Pancreas (tissue), 10 donors: ENCODE measurements at places on chromosomes 16 and 17.
A peak's percentile ranks its signal among the peaks of the same experiment; 100 is the strongest.

DNA sequence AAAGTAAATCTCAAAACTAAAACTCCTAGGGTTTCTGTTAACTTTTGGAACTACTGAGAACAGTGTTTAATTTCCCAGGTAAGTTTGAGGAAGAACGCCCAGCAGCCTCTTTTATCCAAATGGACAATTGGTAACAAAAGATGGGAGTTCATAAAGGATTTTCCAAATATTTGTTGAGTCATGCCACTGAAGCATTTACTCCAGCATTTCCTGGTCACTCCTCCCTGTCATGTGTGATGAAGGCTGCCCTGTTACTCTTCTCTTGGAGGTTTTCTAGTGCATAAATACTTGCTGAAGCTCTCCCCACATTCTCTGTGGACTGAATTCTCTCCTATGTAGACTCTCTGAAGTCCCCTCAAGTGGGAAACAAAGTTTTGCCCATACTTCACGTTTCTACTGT, 16.5 kb downstream of the ZNF75A start:
- DNase-seq = no peak
- no peak overlapping the region for H3K27ac ChIP-seq
- no peak overlapping the region for H3K4me3 ChIP-seq
- peaks cover 3% of the 10 kb centered on the region for H3K36me3 ChIP-seq
- no peaks in the 10 kb centered on the region for H3K27me3 ChIP-seq

DNA sequence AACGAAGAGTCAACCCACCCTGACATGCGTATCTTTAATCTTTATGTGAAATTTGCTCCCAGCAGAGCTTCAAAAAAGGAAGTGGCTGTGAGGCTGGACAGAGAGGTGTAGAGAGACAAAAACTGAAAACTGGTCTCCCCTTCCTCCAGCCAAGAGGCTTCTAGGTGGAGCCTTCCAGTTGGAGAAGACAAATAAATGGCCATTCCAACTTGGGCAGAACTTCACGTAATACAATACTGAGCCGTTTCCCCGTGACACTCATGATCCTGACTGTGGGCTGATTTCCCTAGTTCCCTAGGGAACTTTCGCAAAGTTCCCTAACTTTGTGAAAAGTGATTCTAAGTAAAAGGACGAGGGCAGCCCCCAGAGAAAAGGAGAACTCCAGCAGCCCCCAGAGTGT, 78.8 kb downstream of the ZFHX3 start:
- no peak overlapping the region for H3K27ac ChIP-seq
- no peak for DNase-seq
- H3K4me3 ChIP-seq = no peak overlapping the region
- no peaks in the 10 kb centered on the region for H3K27me3 ChIP-seq
- H3K4me1 ChIP-seq = no peaks in the 10 kb centered on the region
- H3K36me3 ChIP-seq = no peaks in the 10 kb centered on the region

GRCh38 chr16:4693956-4694641, 737 bp downstream of the NUDT16L1 start:
- peaks cover 23% of the 10 kb centered on the region for H3K36me3 ChIP-seq
- peak overlapping the region; percentile 97 for H3K4me3 ChIP-seq
- H3K4me1 ChIP-seq = peaks cover 7% of the 10 kb centered on the region
- no peaks in the 10 kb centered on the region for H3K27me3 ChIP-seq
- DNase-seq = peak; percentile 71

DNA sequence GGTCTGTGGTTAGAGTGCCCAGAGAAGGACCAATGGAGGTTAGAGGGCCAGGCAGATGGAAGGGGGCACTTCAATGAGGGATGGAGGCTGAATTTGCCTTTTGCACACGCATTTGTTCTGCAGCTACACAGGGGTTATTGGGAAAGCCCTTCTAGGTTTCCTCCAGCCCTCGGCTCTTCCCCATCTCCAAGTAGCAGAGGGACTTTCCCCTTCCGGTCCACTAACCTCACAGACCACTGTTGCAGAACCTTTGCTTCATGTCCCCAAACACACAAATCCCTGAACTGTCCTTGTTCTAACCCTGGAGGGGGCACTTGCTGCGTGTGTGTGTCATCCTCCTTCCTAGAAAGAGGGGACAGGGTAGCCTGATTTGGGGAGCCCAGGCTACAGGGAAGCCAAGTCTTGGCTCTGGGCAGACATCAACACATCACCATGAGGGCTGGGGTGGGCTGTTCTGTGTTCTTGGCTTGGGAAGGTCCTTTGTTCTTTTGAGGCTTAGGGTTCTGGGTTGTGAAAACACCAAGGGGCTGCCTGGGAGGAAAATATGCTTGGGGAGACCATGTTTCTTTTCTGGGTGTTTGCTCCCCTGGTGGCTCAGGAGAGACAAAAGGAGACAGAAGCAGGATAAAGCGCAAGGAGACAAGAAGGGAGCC, 7.3 kb upstream of the NR1D1 start:
- peak overlapping the region; percentile 72 for H3K27ac ChIP-seq
- peaks cover 56% of the 10 kb centered on the region for H3K4me1 ChIP-seq
- no peaks in the 10 kb centered on the region for H3K36me3 ChIP-seq
- no peaks in the 10 kb centered on the region for H3K27me3 ChIP-seq

GRCh38 chr17:41264599-41264998, 579 bp upstream of the KRTAP9-6 start:
- H3K27me3 ChIP-seq = peaks cover 3% of the 10 kb centered on the region
- H3K4me1 ChIP-seq = no peaks in the 10 kb centered on the region
- H3K4me3 ChIP-seq = no peak overlapping the region
- H3K36me3 ChIP-seq = no peaks in the 10 kb centered on the region
- no peak for DNase-seq

GRCh38 chr17:51703361-51704341, 443.3 kb downstream of the UTP18 start:
- peaks cover 8% of the 10 kb centered on the region for H3K4me1 ChIP-seq
- no peaks in the 10 kb centered on the region for H3K27me3 ChIP-seq
- peak; percentile 56 for DNase-seq
- H3K36me3 ChIP-seq = no peaks in the 10 kb centered on the region
- H3K4me3 ChIP-seq = no peak overlapping the region
- H3K27ac ChIP-seq = no peak overlapping the region

- H3K27me3 ChIP-seq = no peaks in the 10 kb centered on the region
- H3K27ac ChIP-seq = peak overlapping the region; percentile 62
- DNase-seq = peak; percentile 36
- peaks cover 31% of the 10 kb centered on the region for H3K4me1 ChIP-seq
Measured at GRCh38 chr17:83099086-83099555, 19.7 kb downstream of the METRNL start.

- H3K27ac ChIP-seq = no peak overlapping the region
- H3K36me3 ChIP-seq = no peaks in the 10 kb centered on the region
- no peaks in the 10 kb centered on the region for H3K27me3 ChIP-seq
- DNase-seq = no peak
- H3K4me1 ChIP-seq = no peaks in the 10 kb centered on the region
Measured at GRCh38 chr17:80944326-80944725, 47.3 kb upstream of the CHMP6 start.

GRCh38 chr16:1538804-1539520, 5.5 kb downstream of the TMEM204 start:
- H3K4me3 ChIP-seq = no peak overlapping the region
- H3K27me3 ChIP-seq = no peaks in the 10 kb centered on the region
- no peak for DNase-seq
- no peak overlapping the region for H3K27ac ChIP-seq

DNA sequence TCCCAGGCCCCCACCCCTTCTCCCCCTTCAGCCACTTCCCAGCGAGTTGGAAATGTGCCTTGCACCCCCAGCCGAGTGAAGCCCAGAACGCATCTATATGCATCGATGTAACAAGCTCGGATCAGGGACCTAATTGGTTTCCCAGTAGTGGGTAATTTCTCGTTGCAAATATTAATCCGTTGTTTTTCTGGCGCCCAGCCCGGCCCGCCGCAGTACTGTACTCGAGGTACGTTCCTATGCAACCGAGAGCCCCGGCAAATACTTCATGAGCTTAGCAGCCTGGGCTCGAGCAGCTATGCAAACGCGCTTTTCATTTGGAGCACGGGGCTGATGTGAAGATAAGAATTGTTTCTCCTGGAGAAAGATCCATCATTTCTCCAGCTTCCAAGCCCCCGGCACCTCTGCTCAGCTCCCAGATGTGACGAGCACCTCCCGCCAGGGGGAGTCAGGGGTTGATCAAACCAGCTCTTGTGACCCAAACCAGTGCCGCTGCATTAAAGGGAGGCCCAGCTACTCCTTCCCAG, 229.8 kb downstream of the KATNIP start:
- no peaks in the 10 kb centered on the region for H3K4me1 ChIP-seq
- no peak for DNase-seq
- H3K4me3 ChIP-seq = no peak overlapping the region
- H3K27me3 ChIP-seq = no peaks in the 10 kb centered on the region

- H3K27me3 ChIP-seq = no peaks in the 10 kb centered on the region
- no peaks in the 10 kb centered on the region for H3K4me1 ChIP-seq
- H3K27ac ChIP-seq = no peak overlapping the region
- H3K4me3 ChIP-seq = no peak overlapping the region
Measured at GRCh38 chr17:9064311-9064834, 43.1 kb downstream of the NTN1 start.

- no peaks in the 10 kb centered on the region for H3K36me3 ChIP-seq
- H3K27ac ChIP-seq = no peak overlapping the region
- no peaks in the 10 kb centered on the region for H3K27me3 ChIP-seq
- no peak overlapping the region for H3K4me3 ChIP-seq
- H3K4me1 ChIP-seq = no peaks in the 10 kb centered on the region
Measured at GRCh38 chr17:8905331-8905730, 37.9 kb upstream of the PIK3R6 start.

DNA sequence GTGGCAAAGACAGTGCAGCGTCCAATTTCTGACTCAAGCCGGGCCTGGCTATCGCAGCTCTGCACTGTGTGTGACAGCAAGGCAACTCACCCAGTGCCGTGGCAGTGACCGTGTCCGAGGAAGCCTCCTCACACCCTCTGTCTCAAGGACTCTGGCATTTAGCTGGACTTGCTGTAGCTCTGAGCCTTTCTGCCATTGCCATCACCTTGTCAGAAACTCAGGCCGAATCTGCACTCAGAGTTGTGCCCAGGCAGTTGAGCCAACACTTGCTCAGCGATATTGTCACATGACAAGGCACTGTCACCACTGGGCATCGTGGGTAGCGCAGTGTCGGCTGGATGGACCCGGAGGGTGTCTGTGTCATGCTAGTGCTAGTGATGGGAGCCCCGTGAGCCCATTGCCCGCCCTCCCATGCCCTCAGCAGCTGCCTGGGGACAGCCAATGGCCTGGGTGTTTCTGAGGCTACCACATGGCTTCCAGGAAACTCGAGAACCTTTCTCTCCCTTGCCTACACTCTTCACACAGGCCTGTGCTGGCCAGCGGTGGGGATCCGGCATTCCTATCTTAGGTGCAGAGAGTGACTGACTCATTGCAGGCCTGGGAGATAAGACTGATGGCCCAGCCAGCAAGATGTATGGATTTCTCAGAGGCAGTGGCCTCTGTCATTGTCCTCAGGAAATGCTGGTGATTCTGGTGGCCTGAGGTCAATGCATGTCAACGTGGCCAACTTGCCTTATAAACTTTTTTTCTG, 22.1 kb upstream of the STH start:
- H3K4me3 ChIP-seq = no peak overlapping the region
- H3K27ac ChIP-seq = no peak overlapping the region
- peaks cover 4% of the 10 kb centered on the region for H3K4me1 ChIP-seq
- H3K27me3 ChIP-seq = no peaks in the 10 kb centered on the region

- H3K27ac ChIP-seq = no peak overlapping the region
- H3K27me3 ChIP-seq = no peaks in the 10 kb centered on the region
- H3K4me3 ChIP-seq = no peak overlapping the region
- DNase-seq = no peak
- no peaks in the 10 kb centered on the region for H3K36me3 ChIP-seq
Measured at GRCh38 chr16:54585094-54585997, 298.8 kb upstream of the IRX3 start.

GRCh38 chr16:86048221-86048620, 149.3 kb downstream of the IRF8 start:
- peaks cover 27% of the 10 kb centered on the region for H3K27me3 ChIP-seq
- no peak overlapping the region for H3K27ac ChIP-seq
- H3K4me3 ChIP-seq = no peak overlapping the region
- DNase-seq = no peak
- no peaks in the 10 kb centered on the region for H3K36me3 ChIP-seq

DNA sequence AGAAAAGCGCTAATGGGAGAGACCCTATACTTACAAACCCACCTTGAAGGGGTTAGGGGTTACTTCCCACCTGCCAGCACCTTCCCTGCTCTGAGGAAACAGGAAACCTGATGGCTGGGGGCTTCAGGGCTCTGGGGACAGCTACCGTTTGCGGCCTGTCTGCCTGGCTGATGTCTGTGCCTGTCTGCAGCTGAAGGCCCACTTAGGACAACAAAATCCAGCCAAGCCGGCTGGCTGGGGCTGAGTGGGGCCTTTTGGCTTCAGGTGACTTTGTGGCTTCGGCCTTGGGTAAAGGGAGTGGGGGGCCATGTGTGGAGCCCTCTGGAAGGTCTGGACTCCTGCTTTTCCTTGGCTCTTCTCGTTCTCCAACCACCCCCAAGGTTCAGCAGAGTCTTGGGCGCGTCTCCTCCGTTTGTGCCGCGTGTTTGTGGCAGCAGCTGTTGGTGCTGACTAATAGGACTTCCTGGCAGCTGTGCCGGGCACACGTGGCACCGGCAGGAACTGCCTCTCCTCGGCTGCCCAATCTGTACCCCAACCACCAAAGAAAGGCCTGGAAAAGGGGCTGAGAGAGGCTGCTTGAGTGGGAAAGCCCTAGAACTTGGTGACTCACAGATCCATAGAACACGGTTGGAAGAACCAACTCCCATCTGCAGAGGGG, 186.7 kb downstream of the MSI2 start:
- H3K27me3 ChIP-seq = no peaks in the 10 kb centered on the region
- H3K36me3 ChIP-seq = no peaks in the 10 kb centered on the region
- H3K4me3 ChIP-seq = no peak overlapping the region
- no peak overlapping the region for H3K27ac ChIP-seq

GRCh38 chr16:80743772-80744171, 60.6 kb downstream of the CDYL2 start:
- H3K27ac ChIP-seq = no peak overlapping the region
- no peaks in the 10 kb centered on the region for H3K4me1 ChIP-seq
- H3K36me3 ChIP-seq = no peaks in the 10 kb centered on the region
- no peak for DNase-seq

DNA sequence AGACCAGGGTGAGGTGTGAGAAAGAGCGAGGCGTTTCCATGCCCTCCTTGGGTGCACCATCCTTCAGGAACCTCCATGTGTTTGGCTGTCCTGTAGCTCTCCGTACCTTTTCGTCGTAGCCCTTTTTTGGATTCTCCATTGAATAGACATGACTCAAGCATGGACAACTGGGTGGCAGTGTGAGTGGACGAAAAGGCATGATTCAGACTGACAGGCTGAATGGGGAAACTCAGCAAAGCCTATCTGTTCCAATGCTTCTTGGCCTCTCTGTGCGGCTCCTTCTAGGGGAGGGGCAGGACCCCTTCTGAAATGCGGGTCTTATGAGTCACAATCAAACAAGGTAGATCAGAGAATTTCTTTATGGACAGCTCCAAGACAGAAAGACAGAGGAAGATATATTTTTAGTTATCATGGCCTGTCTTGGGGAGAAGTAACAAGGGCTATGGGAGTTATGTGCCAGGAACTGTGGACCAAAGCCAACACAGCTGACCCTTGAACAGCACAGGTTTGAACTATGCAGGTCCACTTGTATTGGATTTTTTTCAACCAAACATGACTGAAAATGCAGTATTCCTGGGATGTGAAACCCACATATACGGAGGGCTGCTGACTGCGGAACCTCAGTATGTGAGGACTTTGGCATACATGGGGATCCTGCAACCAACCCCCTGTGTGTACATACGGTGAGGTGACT, 22.9 kb downstream of the ADORA2B start:
- DNase-seq = no peak
- no peak overlapping the region for H3K27ac ChIP-seq
- H3K4me1 ChIP-seq = no peaks in the 10 kb centered on the region
- no peak overlapping the region for H3K4me3 ChIP-seq
- H3K27me3 ChIP-seq = no peaks in the 10 kb centered on the region
- H3K36me3 ChIP-seq = no peaks in the 10 kb centered on the region

GRCh38 chr16:10601444-10602408, 21.3 kb upstream of the EMP2 start:
- H3K36me3 ChIP-seq = no peaks in the 10 kb centered on the region
- H3K27ac ChIP-seq = no peak overlapping the region
- H3K27me3 ChIP-seq = no peaks in the 10 kb centered on the region
- no peaks in the 10 kb centered on the region for H3K4me1 ChIP-seq
- no peak overlapping the region for H3K4me3 ChIP-seq
